ENCODE measurements at places on chromosomes 5 and 9.
A peak's percentile ranks its signal among the peaks of the same experiment; 100 is the strongest.

DNA sequence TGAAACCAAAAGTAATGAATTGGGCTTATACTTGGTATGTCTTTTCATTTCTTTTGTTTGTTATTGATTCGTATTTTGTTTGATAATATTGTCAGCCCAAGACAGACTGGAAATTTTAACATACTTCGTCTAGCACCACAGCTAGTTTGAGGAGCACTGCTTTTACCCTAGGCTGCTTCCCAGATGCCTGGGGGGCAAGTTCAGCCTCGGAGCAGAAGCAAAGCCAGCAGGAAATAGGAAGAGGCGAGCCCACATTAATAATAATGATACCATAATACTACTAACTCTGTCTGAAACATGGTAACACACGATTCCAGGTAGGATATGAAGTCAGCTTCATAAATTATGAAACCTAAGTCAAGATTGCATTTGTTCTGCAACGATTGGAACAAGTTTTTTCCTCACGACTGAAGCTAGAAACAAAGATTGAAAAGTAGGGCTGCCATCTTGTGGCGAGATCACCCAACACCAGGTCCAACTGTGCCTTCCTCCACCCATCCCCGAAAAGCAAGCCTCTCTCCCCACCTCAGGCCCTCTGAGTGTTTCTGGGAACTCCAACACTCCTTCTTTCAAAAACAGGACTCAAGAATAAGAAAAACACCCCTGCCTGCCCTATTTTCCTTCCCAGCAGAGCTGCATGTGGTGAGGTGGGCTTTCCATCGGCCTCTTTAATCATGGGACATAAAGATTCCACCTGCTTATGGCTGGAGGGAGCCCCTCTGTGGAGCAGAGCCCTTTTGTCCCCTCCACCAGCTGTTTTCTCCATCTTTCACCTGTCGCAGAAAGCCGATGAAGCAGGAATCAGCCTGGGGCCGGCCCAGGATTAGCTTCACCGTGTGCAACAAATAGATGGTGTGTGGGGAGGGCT lies 236.4 kb downstream of the CAAP1 start:
- DNase-seq: peak; percentile 37

DNA sequence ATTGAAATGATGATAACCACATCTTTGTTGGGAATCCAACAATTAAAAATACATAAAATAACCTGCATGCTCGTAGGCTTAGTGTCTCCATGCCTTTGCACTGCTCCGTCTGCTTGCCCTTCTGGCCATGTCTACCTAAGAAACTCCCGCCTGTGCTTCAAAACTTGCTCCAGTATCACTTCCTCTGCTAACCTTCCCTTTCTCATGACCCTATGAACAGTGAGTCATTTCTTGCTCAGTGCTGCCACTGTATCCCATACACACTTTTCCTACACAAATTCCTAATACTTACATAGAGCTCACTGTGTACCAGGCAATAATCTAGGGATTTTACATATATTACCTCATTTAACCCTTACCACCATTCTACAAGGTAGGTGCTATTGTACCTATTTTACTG lies 33.5 kb downstream of the TMEM245 start:
- DNase-seq: no peak

- no peak for DNase-seq
These were observed 29.9 kb downstream of the CD180 start for GRCh38 chr5:67166460-67167285.

DNA sequence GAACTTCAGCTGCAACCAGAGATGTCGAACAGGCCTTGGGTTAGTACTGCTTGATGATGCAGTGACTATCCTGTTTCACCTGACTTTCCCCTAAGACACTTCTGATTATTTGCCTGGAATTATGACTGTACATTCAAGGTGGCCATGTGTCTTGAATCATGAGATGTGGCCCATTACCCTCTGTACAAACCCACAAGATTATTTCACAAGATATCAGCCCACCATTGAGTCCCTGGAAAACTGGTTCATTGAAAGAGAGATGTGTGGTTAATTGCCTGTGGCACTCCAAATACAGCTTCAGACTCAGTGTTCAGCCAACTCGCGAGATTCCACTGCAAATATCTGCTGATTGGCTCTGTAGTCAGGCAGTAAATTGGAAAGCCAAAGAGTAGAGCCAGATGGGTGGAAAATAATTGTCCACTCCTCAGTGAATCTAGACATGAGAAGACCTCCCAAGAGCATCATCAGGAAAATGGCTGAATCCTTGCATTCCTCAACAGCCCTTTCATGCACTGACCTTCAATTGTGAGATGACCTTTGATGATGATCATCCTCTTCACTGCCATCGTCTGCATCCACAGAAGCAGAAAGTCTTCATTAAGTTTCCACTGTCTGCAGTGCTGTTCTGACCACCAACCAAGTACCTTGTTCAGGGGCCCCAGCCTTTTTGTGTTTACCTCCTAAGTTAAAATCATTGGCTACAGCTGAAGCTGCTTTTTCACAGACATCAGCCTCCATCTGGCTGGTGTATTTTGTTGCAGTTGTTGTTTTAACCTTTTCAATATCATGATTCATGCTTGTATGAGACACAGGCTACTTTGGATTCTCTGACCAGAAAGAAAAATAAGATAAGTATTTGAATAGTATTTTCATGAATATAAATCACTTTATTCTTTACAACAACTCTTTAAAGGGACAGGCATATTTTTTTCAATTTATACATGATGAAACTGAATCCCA lies 75.2 kb downstream of the ESM1 start:
- peak; percentile 72 for DNase-seq

GRCh38 chr5:9376363-9377117 lies 169.3 kb downstream of the SEMA5A start:
- peak; percentile 33 for DNase-seq

- peak; percentile 63 for DNase-seq
These were observed 173.9 kb upstream of the TNC start for GRCh38 chr9:115291841-115292240.

DNA sequence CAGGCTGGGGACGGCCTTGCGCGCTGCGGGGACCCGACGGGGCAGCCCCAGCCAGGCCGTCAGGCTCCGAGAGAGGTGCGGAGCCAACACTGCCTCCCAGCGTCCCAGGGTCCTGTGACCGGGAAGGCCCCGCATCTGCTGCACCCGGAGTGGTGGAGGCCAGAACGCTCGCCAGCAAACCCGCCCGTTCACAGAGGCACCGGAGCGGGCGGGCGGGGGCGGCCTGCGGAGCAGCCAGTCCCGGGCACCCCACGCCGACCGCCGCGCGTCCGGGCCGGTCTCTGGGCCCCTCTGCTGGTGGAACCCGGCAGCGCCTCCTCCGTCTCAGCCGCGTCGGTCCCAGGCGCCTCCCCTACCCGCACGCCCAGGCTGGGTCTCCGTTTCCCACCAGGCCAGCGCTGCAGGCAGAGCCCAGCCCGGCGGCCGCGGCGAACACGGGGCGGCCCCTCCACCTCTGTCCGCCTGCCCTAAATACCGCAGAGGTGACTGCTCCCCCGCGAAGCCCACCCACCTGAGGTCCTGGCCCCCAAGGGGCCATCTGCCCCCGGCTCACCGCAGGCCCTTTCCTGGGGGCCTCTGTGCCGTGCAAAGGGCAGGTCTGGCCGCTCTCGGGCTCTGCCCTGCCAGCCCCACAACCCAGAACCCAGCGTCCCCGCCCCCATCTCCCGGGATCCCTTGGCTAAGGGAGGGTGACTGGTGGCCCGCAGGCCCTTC lies 15.9 kb downstream of the EXD3 start:
- peak; percentile 53 for DNase-seq

- DNase-seq: no peak
These were observed 177.6 kb downstream of the RFX3 start for GRCh38 chr9:3348169-3348568.

GRCh38 chr9:134286471-134287245 lies 39.6 kb upstream of the RXRA start:
- no peak for DNase-seq

DNA sequence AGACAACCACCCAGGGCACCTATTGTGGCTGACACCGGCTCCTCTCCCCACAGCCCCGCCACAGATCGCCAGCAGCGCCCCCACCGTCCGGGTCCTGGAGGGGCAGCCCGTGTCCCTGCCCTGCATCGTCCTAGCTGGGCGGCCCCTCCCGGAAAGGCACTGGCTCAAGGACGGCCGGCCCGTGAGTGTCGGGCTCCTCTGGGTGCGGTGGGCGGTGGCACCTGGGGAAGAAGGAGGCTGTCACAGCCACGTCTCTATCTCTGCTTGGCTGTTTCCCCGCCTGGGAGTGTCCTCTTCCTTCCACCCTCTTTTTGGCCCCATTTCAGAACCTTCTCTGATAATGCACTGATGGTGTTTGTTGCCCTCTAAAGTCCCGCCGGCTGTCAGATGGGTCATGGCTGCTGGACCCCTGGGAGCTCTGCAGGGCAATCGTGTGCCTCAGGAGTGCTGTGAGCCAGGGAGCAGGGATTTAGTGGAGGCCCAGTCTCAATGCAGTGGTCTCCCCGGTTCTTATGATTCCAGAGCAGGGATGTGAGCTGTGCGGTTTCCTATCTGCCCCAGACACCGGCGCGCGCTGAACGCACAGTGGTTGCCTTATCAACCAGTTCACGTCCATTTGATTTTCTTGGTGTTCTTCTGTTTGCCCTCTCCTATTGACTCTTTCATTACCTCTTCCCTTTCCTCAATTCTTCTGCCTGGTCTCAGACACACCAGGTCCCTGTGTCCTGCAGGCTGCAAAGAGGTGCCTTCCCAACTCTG lies 55.3 kb downstream of the HMCN2 start:
- no peak for DNase-seq

DNA sequence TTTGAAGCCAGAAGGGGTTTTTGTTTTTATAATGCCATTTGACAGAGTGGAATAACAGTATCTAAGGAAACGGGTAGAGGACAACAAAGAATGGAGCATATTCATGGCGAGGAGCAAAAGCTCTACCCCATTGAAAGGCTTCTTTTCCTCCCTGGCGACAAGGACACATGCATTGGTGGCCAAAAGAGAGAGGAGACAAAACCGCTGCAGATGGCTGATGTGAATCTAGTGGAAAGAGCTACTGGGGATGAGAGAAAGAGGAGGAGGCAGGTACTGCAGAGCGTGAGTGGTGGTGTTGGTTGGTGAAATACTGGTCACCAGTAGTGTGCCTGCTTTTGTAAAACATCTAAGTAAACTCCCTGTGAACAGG lies 491 bp downstream of the APC start:
- no peak for DNase-seq

DNA sequence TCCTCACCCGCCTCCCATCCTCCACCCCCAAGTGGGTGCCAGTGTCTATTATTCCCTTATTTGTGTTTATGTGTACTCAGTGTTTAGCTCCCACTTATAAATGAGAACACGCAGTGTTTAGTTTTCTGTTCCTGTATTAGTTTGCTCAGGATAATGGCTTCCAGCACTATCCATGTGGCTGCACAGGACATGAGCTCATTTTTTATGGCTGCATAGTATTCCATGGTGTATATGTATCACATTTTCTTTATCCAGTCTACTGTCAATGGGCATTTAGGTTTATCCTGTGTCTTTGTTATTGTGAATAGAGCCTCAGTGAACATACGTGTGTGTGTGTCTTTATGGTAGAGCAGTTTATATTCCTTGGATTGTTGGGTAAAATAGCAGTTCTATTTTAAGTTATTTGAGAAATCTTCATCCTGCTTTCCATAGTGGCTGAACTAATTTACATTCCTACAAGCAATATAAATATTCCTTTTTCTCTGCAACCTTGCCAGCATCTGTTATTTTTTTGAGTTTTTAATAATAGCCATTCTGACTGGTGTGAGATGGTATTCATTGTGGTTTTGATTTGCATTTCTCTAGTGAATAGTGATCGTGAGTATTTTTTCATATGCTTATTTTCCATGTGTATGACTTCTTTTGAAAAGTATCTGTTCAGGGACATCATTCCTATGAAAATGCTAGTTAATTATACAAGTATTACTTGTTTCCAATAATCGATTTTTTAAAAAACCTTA lies 164.0 kb upstream of the CCDC152 start:
- peak; percentile 15 for DNase-seq

DNA sequence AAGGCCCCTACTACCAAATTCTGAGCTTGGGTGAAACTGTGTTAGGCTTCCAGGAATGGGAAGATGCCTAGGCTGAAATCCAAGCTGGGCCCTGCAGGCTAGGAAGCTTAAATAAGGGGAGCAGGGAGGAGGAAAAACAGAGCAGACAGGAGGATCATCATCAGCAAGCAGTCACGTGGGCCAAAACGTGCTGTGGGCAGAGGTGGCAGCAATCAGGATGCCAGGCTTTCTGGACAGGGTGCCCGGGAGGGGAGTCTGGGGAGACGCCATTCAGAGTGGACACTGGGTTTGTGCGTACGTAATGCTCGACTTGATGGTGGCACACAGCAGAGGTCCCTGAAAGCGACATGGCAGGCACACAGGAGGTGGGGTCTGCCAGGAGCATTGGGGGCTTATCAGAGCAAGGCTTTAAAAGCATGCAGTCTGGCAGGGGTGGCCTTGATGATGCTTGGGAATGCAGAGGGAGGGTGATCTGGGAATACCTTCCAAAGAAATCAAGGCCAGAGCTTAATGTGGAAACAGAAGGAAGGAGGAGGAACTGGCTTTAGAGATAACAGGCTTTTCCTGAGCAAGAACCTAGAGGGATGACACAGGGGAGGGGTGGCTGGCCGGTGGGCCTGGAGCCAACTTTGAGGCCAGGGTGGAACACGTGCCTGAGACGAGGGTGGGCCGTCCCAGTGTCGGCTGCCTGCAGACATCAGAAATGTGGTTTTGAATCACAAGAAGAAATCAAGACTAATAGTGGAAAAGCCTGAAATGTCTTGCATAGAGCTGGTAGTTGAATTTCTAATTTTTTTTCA lies 212.5 kb downstream of the GADD45G start:
- DNase-seq: peak; percentile 40

- DNase-seq: peak; percentile 44
These were observed 16.5 kb downstream of the ASS1 start for GRCh38 chr9:130461218-130461630.

DNA sequence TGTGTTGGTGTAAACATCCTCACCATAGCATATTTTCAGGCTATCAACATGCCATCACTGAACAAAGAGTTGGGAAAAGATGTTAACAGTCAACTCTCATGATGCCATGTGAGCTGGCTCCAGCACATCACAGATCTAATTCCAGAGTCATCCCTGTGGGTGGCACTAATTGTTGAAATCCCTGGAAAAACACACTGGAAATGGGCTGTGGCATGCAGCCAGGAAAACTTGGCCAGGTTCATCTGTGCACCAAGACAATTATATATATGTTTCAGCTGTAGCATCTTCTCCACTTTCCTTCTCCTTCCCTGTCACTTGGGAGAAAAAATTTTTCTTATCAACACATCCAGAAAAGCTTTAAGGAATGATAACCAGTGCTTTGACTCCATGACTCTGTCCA lies 313.7 kb downstream of the TRIM32 start:
- no peak for DNase-seq

- peak; percentile 54 for DNase-seq
These were observed 158.6 kb downstream of the GLIS3 start for GRCh38 chr9:4141296-4141695.

GRCh38 chr9:123550012-123550411 lies 194.0 kb downstream of the CRB2 start:
- DNase-seq: no peak

- peak; percentile 91 for DNase-seq
These were observed 5.4 kb downstream of the LSM11 start for GRCh38 chr5:157748760-157749461.
